ENCODE measurements at places on chromosomes 16 and 17.

DNA sequence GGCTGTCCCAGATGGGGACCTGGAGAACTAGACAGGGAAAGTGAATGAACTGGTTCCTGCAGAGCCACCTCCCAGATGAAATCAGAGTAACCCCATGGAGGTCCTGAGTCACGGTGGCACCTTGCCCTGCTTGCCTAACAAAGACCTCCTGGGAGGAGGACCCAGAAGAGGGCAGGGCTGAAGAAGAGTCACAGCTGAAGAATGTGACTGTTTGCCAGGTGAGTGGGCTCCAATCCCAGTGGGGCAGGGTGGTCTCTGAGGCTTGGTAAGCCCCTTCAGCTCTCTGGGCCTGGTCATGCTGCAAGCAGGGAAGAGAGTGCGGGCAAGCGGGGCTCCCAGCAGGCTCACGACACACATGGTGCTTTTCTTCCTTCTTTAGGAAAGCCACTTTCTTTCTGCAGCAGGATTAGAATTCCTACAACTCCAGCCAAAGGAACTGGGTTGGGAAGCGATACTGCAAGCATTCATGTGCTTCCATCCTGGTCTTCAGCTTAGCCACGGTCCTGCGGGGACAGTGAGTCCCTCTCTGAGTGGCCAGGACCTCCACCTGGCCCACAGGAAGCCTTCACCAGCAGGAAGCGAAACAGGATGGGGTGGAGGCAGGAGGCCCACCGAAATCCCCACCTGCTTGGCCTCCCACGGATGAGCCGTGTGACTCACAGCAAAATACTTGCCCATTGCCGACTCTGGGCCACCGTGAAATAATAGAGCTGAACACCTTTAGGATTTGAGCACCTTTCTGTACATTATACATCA is 4.3 kb downstream of the C16orf74 start:
- DNase-seq: no peak

DNA sequence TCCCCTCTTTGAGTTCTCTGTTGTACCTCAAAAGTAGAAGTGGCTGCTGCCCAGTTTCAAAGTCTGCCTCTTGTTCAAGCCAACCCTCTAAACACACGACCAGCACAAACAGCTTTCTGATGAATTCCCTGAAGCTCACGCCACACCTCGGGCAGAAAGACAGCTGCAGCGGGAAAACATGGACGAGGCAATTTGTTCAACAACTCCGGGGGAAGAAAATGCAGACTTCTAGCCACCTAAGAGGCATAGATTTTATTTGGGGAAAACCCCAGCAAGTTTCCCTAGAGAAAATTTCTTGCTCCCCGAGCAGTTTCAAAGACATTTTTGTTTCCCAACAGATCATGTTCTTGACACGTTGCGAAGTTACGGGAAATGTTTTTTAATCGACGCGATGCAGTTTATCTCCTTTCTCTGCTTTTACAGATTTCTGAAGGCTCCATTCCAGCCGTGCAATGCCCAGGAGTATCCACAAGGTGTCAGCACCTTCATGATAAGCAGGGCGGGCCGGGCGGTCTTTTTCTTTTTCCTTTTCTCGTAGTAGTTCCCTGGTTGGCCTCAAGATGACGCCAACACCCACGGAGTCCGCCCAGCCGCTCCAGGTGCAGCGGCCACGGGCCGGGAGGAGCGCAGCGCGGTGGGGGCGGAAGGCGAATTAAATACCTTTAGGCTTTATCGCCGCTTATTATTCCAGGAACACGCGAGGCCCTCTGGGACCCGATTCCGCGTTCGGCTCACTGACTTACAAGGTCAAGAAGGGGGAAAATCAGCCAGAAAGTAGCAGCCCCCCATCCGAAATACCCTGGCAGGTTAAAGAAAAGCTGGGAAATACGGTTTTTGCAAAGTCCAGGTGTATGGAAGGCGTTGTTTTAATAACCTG is 2.9 kb upstream of the FOXC2 start:
- DNase-seq: peak; percentile 90

GRCh38 chr17:15900871-15901270 is 44.1 kb upstream of the ADORA2B start:
- DNase-seq: no peak

DNA sequence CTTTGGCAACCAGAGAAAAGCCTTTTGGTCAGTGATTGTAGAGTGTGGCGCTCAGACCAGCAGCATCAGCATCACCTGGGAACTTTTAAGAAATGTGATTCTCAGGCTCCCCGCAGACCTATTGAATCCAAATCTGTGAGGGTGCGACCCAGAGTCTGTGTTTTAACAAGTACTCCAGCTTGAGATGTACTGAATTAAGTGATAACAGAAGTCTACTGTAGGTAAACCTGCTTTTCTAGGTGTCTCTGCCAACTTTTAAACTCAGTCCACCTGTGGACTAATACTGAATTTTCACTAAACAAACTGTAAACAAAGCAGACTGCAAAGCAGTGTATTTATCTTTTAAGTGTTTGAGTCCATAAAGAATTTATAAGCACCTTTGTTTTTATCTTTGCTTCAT is 43.6 kb downstream of the NUP93 start:
- no peak for DNase-seq

GRCh38 chr16:25155553-25156460 is 44.3 kb downstream of the LCMT1 start:
- DNase-seq: peak; percentile 72

GRCh38 chr17:27544350-27545131 is 86.4 kb upstream of the LGALS9 start:
- no peak for DNase-seq

GRCh38 chr16:5895976-5896375 is 798.4 kb upstream of the EEF2KMT start:
- no peak for DNase-seq

DNA sequence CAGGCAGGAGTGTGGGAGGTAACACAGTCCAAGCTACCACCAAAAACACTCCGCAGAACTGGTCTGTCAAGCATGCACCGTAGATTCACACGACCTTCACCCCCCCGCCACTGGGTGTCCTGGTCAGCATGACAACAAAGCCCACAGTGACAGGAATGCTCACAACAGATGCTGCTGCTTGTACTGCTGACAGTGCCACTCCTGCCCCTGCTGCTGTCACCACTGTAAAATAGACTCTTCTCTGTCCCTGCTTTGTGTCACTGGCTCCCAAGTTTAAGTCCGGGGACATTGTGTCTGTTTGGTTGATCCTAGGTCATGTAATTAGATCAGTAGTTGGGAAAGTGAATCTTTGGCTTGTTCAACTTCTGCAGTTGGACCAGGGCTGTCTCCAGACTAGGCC is 7.0 kb upstream of the ODF4 start:
- DNase-seq: no peak

GRCh38 chr17:67569873-67570272 is 147.9 kb upstream of the NOL11 start:
- DNase-seq: peak; percentile 43

DNA sequence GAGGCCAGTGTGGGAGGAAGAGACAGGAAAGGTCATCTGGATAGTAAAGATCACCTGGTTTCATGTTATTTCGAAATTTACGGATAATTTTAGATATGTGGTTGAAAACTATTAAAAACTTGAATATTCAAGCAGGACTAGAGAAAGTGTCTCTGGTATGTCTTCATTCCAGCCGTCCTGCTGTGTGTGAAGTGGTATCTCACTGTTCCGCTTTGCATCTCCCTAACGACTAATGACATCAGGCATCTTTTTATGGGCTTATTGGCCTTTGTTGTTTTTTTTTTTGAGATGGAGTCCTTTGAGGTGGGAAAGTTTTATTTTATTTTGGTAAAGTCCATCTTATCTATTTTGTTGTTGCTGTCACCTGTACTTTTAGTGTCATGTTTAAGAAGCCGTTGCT is 214.4 kb upstream of the CHMP6 start:
- DNase-seq: no peak

- DNase-seq: no peak
Measured at GRCh38 chr17:81075307-81075706, 40.4 kb downstream of the BAIAP2 start.
